GM12878 (cell line): ENCODE measurements at places on chromosomes 11 and 22.

DNA sequence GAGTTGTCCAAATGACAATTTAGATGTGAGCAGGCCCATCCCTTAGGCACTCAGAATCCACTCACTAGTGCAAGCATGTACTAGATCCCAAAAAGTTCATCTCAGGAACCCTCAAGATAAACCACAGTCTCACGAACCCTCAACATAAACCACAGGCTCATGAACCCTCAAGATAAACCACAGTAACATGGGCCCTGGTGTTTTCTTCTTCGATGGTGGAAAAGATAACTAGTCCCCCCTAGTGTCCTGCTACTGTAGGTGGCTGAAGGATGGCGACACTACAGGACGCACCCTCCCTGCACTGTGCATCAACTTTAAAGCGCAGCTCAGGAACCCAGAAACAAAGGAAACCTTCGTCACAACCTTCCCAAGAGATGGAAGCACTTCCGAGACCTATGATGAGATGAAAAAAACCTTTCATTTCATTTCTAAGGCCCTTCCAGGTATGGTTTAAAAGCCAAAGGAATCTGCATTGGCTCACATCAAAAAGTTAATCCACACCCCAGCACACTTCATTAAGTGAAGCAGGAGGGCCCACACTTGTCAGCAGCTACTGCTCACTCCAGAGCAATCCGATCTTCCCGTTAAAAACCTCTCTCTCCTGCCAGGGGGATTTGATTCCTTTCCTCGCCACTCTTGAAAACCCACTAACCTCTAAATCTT lies 2.4 kb downstream of the LARGE1 start:
- DNase-seq: peak; percentile 37
- no peak overlapping the region for H3K27ac ChIP-seq
- H3K36me3 ChIP-seq: no peaks in the 10 kb centered on the region
- H3K4me3 ChIP-seq: peak overlapping the region; percentile 67

DNA sequence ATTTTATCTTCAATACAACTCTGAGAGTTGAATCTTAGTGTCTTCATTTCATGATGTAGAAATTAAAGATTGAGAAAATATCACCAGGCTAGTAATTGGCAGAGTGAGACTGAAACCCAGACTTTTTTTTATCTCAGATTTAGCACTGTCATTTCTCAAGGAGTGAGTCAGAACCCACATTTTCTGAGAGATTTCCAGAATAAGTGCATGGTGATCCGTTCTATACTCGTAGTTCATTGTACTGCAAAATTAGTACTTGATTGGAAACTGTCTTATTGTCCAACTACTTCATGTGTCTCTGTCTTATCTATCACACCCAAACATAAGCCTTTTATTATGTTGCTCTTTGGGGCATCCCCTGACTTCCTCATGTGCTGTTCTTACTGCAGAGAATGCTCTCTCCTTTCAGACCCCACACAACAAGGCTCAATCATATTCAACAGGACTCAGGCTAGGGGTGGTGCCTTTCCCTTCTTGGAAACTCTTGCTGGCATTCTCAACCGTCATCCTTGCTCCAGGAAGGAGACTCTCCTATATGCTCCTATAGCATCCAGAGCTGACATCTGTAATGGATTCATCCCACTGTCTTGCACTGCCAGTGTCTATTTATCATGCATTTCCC lies 76.7 kb upstream of the BLID start:
- H3K36me3 ChIP-seq: no peaks in the 10 kb centered on the region
- no peaks in the 10 kb centered on the region for H3K4me1 ChIP-seq
- no peaks in the 10 kb centered on the region for H3K27me3 ChIP-seq
- DNase-seq: no peak
- no peak overlapping the region for H3K27ac ChIP-seq

DNA sequence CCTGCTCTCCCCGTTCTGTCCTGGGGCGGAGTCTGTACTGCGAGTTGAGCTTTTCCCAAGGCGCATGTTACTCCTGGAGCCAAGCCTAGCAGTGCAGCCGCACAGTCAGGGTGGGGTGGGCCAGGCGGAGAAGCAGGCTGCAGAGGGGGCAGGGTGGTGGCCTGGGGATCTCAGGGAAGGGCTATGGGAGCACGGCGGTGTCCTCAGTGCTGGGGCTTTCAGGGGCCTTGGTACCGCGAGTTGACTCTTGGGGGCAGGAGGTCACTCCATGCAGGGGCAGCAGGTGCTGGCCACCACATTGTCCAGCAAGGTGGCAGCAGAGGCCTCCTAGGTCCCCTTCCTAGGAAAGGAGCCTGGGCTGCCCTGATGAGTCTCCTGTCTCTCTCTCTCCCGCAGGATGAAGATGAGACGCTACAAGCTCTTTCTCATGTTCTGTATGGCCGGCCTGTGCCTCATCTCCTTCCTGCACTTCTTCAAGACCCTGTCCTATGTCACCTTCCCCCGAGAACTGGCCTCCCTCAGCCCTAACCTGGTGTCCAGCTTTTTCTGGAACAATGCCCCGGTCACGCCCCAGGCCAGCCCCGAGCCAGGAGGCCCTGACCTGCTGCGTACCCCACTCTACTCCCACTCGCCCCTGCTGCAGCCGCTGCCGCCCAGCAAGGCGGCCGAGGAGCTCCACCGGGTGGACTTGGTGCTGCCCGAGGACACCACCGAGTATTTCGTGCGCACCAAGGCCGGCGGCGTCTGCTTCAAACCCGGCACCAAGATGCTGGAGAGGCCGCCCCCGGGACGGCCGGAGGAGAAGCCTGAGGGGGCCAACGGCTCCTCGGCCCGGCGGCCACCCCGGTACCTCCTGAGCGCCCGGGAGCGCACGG lies 14.9 kb upstream of the MIEF1 start:
- H3K4me1 ChIP-seq: peaks cover 7% of the 10 kb centered on the region; the same call in 1 of the 2 replicates
- no peak overlapping the region for H3K4me3 ChIP-seq
- H3K36me3 ChIP-seq: peaks cover 27% of the 10 kb centered on the region
- H3K27ac ChIP-seq: no peak overlapping the region

GRCh38 chr22:27754888-27755480 lies 46.6 kb downstream of the MN1 start:
- H3K27ac ChIP-seq: no peak overlapping the region
- no peak overlapping the region for H3K4me3 ChIP-seq
- no peaks in the 10 kb centered on the region for H3K36me3 ChIP-seq
- H3K4me1 ChIP-seq: no peaks in the 10 kb centered on the region

GRCh38 chr11:8218840-8219239 lies 44.8 kb downstream of the LMO1 start:
- no peaks in the 10 kb centered on the region; the same call in 1 of the 2 replicates for H3K4me1 ChIP-seq
- H3K27me3 ChIP-seq: no peaks in the 10 kb centered on the region
- H3K4me3 ChIP-seq: no peak overlapping the region
- H3K27ac ChIP-seq: no peak overlapping the region

DNA sequence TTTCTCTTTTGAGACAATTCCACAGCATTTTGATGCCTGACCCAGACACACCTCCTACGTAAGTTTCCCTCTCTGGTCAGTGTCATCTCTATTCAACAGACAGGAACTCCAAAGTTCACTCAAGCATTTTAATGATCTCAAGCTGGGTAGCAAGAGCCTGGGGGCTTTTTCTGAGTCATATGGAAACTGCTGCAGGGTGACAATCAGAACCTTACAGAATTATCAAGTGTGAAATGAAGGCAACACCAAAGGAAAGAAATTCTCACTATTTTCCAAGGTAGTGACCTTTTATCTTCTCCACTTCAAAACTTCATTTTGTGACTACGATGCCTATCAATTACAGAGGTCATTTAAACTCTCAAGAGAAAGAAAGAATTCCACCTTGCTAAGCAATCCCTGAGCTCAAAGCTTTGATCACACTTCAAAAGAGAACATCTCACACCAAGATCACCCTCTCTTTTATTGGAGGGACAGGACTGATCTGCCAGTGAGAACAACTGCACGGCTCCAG lies 229.0 kb upstream of the ZC3H12C start:
- H3K27me3 ChIP-seq: no peaks in the 10 kb centered on the region
- H3K4me1 ChIP-seq: peaks cover 19% of the 10 kb centered on the region
- no peak overlapping the region for H3K4me3 ChIP-seq
- H3K36me3 ChIP-seq: no peaks in the 10 kb centered on the region

DNA sequence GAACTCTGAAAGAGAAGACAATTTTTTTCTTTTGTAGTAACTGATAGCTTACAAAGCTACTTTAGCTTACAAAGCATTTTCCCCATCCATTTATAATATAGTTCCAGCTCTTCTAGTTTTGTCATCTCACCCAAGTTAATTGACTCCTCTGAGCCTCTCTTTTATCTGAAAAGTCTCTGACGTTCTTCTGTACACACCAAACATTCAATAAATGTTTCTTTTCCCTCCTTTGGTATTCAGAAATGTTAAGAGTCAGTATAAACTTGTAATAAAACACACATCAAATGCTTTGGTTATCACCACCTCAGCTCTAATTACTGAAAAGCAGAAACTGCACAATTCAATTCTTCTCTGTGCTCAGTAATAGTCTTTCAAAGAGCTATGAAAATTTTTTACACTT lies 5.9 kb downstream of the CCDC90B start:
- no peak overlapping the region for H3K27ac ChIP-seq
- H3K4me3 ChIP-seq: no peak overlapping the region
- DNase-seq: no peak
- H3K4me1 ChIP-seq: no peaks in the 10 kb centered on the region
- H3K27me3 ChIP-seq: no peaks in the 10 kb centered on the region
- H3K36me3 ChIP-seq: no peaks in the 10 kb centered on the region
